ENCODE measurements at places on chromosomes 5 and 9.

DNA sequence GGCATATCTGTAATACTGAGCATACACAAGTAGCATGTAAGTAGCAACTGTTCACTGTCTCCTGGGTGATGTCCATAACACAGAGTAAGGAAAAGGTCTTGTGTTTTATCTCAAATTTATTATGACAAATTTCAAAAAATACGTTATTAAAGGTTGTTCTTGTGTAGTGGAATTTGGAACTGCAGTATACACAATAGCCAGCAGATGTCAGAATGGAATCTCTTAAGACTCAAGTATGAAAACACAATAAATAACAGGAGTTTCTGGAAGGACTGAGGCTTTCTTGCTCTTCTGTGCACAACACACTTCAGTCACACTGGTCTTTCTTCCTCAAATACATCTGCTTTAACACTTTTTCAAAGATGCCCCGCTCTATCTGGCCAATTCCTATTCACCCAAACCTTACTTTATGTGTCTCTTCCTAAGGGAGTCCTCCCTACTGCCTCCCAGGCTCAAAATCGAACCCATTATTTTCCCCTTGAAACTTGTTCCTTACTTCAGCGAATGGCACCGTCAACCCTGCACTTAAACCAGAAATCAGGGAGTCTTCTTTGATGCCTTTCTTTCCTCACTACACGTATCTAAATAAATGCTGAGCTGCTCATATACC, 6.5 kb upstream of the FBXO10 start:
- peak; percentile 27 for DNase-seq

GRCh38 chr5:176632745-176633144, 2.3 kb downstream of the EIF4E1B start:
- no peak for DNase-seq

DNA sequence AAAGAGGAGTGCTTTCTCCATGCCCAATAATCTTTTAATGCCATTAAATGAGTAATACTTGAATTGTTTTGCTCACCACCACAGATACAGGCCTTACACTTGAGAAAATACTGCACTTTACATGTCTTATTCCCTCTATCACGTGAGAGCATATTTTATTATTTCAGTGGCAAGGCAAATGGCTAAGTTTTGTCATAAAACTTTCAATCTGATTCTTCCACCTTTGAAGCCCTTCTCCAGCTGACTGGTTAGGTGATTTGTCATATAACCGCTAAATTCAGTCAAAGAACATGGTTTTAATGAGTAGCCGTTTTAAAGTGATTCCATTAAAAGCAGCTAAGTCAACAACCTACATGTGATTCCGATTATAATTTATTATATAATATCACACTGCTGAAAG, 43.8 kb downstream of the FAT2 start:
- DNase-seq: no peak

GRCh38 chr9:79037338-79037737, 534.4 kb upstream of the TLE4 start:
- DNase-seq: no peak

DNA sequence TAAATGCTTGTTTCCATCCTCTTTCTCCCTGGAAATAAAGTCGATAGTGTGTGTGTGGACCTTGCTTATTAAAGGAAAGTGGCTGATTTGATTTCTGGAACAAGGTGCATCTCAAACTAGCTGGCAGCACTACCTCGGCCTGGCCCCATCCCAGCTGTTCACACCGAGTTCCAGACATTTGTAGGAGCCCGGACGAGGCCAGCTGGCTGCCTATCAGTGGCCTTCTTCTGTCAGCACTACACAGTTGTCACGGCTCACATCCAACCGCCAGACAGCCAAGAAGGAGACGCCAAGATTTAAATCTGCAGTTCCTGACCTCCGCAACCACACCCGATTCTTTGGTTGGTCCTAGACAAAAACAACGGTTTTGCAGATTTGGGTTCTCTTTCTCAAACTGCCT, 63.6 kb downstream of the PALM2AKAP2 start:
- peak; percentile 75 for DNase-seq

GRCh38 chr5:150224483-150225027, 34.7 kb downstream of the SLC6A7 start:
- DNase-seq: no peak

GRCh38 chr5:121988488-121988887, 26.7 kb downstream of the SRFBP1 start:
- DNase-seq: no peak

- no peak for DNase-seq
Observed at GRCh38 chr5:96426831-96427230, 6.2 kb downstream of the PCSK1 start.

GRCh38 chr9:79858508-79858907, 286.7 kb downstream of the TLE4 start:
- no peak for DNase-seq

- DNase-seq: peak; percentile 97
Observed at GRCh38 chr5:6712577-6713273, 507 bp upstream of the TENT4A start.

- no peak for DNase-seq
Observed at GRCh38 chr9:135898634-135899407, 8.5 kb downstream of the CAMSAP1 start.

DNA sequence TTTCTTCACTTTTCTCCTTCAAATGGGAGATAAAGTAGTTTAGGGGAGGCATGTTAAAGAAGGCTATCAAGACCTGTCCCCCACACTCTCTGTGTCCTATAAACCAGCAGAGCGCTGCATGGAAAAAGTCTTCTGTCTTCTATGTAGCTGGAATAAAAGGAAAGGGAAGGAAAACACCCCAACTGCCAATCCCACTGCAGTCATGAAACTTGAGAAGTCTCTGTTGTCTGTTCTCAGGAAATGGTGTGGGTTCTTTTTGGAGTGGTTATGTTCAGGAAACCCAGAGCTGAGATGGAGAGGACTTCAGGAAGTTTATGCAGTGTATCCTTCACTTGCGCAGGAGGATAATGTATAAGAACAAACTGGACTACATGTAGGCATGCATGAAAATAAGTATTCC, 274.3 kb downstream of the GAS1 start:
- DNase-seq: no peak

DNA sequence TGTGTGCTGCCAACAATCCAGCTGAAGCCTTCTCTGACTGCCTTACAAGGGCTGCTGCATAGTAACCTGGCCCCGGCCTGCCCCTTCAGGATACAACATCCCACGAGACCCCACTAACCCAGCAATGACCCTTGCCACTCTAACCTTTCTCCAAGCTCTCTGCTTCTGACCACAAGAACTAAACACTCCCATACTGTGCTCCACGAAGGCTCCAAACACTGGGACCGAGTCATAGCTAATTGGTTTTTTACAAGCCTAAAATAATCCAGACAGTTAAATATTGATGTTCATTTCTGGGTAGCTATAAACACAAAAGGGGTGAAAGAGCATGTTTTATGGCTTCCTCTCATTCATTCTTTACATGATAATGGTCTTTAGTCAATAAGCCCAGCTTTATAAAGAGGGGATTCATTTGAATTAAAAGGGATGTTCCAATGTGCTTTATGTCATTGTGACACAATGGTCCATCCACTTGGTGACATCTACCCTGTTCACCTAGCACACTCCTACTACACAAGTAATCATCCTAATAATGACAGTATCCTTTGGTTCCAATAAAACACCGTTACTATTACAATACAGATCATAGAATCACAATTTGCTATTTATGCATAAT, 16.2 kb upstream of the TLE4 start:
- no peak for DNase-seq
